ENCODE measurements at places on chromosomes 2 and 18.

GRCh38 chr18:48472610-48473009, 63.4 kb upstream of the ZBTB7C start:
- DNase-seq, result no peak

- no peak for DNase-seq
Measured at GRCh38 chr2:53438100-53438499, 329.5 kb upstream of the CHAC2 start.

GRCh38 chr18:43279015-43279744, 1.9 kb upstream of the SYT4 start:
- no peak for DNase-seq

GRCh38 chr2:149006883-149007543, 31.5 kb upstream of the LYPD6B start:
- no peak for DNase-seq

DNA sequence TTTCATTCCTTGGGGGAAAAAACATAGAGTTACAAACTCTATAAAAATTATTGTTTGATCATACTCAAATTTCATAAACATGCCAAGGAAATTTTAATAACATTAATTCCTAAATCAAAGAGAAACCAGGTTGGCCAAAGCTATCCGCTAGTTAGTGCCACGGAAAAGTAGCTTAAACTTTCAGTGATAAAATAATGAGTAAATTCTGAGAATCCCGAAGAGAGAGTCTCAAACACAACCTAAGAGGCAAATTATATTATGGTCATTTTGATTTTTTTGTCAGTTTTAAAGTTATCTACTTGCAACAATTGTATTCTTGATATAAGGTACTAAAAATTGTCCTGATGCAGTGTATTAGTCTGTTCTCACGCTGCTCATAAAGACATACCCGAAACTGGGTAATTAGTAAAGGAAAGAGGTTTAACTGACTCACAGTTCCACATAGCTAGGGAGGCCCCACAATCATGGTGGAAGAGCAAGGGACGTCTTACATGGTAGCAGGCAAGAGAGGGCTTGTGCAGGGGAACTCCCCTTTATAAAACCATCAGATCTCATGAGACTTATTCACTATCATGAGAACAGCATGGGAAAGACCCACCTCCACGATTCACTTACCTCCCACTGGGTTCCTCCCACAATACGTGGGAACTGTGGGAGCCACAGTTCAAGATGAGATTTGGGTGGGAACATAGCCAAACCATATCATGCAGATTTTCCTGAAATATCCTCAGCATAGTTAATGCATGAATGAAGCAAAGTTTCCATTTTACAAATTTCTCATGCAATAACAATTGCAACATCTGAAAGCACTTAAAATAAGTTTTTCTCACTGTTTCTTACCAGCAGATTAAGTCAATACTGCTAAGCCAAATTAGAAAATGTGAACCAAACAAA, 205.9 kb upstream of the STK17B start:
- no peak for DNase-seq

DNA sequence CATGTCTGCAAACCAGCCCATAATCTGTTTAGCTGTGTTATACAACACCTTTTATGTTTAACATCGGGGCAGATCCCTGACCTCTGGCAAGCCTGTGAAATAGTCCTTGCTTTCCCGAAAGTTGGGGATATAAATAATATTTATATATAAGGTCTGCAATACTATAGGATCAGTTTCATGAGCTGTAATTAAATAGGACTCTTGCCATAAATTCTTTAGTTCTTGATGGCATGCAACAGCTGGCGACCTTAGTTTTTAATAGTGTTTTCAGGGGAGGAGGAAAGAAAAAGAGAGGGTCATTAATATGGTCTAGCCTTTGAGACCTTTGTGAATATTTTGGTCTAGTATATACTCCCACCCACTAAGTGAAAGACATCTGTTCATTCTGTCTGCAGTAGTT, 166.5 kb downstream of the MTX2 start:
- DNase-seq, result no peak

GRCh38 chr18:45448871-45449270, 166.4 kb upstream of the SLC14A2 start:
- no peak for DNase-seq

GRCh38 chr2:126656431-126657147, 631 bp downstream of the GYPC start:
- DNase-seq, result no peak

DNA sequence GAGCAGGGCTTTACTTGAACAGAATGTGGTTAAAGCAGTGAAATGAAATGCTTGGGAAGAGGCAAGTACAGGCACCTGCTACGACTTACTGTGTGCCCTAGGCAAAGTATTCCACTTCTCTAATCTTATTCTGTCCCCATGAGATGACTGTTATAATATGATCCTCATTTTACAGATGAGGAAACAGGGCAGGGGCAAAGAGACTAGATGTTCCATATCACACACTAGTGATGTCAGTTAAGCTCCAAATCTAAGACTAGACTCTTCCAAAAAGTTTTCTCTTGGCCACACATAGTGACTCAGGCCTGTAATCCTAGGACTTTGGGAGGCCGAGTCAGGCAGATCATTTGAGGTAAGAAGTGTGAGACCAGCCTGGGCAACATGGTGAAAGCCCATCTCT, 235.0 kb downstream of the SETBP1 start:
- no peak for DNase-seq

GRCh38 chr2:29110916-29111535, 4.2 kb upstream of the CLIP4 start:
- no peak for DNase-seq

DNA sequence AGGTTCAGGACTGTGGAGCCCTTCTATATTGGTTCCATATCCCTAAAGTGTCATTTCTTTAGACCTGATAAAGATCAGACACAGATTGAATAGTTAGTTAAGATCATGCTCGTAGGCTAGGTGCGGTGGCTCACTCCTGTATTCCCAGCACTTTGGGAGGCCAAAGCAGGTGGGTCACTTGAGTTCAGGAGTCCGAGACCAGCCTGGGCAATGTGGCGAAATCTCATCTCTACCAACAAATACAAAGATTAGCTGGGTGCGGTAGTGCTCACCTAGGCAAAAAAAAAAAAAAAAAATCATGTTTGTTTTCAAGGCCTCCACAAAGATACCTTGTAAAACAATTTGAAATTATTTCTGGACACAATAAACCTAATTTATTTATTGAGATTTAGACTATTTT, 4.6 kb upstream of the ANKAR start:
- DNase-seq, result no peak

DNA sequence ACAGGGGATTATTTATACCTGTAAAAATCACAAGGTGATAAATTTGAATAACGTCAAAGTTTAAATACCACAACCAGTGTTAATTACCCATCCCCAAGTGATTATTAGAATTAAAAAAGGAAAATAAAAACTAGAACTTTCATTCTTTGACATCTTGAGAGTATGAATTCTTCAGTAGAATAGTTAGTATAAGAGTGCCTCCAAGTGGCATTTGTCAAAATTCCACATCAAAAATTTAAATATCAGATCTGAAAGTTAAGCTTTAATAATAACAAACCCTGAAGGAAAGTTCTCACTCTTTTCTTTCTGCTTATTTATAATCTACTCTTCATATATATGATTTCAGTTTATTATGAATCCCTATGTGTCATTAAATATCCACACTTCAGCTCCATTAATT, 273.7 kb upstream of the KYNU start:
- peak; percentile 11 for DNase-seq

DNA sequence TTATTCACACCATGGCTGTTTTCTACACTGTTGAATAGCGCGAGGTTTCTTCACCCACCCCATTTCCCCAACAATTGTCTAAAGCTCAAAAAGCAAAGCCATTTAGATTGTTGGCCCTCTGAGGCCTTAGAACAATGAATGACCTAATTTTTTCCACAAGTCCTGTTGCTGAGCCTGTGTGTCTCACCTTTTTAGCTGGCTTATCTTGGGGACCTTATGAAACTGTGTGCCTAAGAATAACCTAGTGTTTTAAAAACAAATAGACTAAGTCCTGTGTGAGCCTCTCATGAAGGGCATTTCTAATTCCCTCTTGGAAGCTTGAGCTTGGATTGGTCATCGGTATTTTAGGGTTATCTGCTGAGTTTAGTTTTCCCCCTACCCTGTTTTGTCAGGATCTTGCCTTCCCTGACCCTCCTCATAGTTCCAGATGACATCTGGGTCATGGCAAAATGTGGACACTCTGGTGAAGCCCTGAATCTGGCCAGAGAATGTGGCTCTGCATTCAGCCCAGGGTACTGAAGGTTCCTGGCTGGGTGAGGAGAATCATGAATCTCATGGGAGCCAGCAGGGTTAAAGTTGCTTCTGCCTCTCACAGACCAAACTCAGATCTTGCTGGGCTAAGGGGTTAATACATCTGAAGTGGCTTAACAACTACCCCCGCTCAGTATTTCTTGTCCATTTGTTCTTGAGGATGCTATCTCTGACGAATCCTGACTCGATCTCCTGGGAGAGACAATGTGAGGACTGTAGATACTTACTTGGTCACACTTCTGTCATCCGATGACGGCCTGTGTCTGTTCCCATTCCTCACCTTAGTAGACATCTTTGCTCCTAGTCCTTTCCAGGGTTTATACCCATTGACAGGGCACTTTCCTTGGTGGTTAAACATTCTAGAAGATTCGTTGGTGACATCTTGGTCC, 104.2 kb upstream of the MAP4K3 start:
- DNase-seq, result no peak

- no peak for DNase-seq
Measured at GRCh38 chr18:62066102-62066818, 120.6 kb downstream of the PIGN start.

DNA sequence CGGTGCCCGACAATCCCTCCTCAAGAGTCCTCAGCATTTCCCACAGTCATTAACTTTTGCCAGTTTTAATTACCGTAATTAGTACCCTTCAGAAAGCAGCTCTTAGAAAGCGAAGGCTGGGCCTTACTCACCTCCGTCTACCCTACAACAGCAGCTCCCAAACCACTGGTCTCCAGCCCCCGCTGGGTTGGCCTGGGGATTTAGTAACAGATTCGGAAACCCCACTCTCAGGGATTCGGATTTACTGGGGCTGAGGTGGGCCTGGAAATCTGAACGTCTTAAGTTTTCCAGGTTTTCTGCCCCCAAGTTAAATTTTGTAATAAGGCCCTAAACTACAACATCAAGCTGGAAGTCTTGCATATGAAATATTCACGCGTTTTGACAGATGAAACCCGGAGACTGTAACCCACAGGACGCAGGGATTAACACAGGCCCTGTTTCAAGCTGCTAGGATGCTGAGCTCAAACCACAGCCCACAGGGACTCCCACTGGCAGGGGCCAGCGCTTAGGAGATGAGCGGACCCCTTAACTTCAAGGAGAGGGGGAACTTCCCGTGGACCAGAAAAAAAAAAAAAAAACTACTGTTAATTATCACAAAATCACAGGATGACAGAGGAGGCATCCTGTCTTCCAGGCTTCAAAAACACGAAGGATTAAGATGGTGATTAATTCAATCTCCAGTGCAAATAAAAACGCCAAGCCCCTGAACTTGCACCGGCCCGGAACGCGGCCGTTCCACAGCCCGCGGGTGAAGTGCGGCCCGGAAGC, 985 bp downstream of the ILKAP start:
- DNase-seq, result peak; percentile 7

GRCh38 chr2:100650151-100650550, 87.4 kb downstream of the PDCL3 start:
- no peak for DNase-seq

DNA sequence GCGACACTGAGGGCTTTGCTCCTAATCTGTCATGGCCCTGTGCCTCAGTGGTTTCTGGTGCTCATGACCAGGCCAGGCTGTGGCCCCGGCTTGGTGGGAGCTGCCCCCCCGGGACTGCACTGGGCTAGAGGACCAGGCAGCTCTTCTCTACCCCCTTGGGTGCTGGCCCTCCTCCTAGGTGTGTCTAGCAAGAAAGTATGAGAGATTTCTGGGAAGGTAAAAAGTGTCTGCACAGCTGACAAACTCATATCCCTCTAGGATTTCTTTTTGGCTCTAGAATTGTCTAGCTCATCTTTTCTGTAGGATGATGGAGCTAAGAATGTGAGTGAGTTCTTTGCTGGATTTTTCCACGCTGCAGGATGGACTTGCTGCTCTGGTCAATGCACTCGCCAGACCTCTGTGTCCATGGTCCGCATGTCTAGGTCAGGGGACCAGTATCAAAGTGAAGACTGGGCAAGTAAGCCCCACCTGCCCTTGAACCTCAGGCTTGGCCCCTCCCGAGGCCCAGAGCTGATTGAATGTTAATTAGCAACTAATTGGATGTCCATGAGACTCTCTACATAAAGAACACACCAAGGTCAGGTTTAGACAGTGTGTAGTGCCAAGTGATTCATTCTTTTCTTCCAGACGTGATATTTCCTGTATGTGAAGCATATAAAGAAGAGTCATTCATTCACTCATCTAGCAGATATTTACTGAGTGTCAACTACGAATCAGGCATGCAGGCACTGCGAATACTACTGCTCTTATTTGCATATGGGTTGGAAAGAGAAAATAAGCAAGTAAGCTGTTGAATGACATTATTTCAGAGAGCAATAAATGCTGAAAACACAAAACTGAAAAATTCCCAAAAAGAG, 15.6 kb upstream of the PSD4 start:
- DNase-seq, result peak; percentile 47

DNA sequence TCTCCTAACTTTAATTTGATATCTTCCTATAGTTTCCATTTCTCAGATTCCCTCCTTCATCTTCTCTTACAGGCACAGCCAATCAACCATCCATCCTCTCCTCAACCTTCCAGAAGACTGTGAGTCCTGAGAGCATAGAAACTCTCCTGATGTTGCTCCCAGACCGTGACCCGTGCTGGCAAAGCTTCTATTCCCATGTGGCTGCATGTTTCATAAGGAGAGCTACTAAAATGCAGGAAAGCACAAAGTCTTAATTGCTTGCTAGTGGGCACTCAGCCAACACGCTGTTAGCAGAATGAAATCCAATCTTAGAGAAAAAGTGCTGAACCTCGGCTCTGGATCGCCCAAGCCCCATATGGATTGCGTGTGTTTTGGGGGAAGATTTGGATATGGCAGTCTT, 1244.7 kb upstream of the ZEB2 start:
- no peak for DNase-seq

GRCh38 chr18:13390196-13390595, 171.6 kb downstream of the LDLRAD4 start:
- no peak for DNase-seq

DNA sequence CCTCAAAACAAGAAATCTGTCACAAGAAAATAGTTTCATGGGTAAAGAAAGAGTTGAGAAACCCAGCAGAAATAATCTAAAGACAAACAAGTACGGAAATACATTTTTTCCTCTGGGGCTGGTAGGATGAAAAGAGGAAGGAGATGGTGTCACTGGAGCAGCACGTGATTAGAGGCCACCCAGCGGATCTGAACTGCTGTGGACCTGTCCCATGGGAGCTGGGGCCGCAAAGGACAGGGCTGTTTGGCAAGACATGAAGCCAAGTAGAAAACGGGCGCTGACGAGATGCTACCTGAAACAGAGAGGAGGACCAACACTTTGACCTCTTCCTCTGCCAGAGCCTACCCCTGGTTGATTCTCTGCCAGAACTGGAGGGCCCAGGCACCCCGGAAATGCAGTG, 295.4 kb upstream of the ATP5MC3 start:
- DNase-seq, result no peak

GRCh38 chr2:45172760-45173392, 163.6 kb upstream of the SIX2 start:
- no peak for DNase-seq
